Right hindlimb (tissue), 1 donor: ENCODE measurements at places on chromosomes 2 and 18.

DNA sequence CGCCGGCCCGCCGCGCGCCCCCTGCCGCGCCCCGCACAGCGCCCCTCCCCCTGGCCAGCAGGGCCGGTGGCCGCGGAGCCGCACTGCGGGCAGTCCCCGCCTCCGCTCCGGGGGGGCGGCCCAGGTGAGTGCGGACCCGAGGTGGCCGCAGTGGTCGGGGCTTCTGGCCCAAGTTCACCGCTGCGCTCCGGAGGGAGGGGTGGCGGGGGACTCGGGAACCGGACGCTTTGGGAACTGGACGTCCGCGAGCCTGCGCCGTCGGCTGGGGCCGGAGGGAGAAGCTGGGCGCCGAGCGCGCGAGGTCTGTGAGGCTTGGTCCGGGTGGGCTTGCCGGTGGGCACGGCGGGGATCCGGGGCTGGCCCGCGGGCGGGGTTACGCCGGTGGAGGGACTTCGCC is 591 bp upstream of the LDLRAD4 start:
- peak; percentile 67 for DNase-seq

- peak; percentile 75 for DNase-seq
Measured at GRCh38 chr2:9739531-9739964, 103.7 kb upstream of the TAF1B start.

DNA sequence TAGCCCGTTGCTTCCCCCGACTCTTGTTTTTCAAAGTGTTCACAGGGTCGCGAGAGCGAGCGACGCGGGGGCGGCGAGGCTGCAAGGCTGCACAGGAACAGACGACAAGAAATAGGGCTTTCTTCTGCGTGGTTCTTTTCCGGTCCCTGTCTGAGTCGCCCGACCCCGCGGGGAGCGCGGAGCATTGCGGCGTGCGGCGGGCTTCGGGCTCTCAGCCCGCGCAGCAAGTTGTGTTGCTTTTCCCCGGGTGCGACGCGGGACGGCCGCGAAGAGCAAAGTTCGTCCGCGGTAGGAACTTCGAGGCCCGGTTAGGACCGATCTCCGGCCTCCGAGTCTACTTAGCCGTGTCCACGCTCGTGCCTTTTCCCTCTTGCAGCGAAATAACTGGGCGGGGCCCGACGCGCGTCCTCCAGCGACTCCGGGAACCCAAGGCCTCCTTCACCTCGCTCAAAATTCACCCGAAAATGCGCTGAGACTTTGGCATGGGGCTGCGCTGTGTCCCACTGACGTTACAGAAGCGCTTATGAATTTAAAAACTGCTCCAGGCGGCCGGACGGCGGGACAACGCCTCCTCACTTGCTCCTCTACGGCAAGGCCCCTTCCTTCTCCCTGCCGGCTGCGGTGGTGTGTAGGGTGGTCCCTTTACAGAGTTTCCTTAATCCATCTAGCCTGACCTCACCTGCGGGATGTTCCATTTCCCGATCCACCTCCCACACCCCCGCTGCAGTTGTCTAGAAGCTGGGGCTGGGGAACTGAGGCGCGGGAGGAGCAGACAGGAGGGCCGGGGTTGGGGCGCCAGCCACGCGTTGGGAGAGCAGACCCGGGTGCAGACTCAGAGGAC is 1.5 kb upstream of the BCL2L11 start:
- peak; percentile 43 for DNase-seq

DNA sequence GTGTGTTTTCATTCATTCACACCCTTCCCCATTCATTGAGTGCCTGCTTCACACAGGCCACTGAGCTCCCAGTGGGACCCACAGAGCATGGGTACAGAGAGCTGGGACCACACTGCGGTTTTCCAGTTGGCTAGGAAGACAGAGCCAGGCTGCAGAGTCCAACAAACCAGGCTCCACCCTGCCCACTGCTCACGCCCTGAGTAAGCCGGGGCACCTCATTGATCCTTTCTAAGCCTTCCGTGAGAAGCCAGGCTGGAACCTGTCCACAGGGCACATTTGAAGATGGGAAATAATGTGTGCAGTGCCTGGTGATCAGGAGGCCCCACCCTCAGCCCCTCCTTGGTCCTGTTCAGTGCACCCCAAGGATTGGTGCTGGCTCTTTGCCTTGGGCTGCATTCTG is 13.5 kb downstream of the KCNIP3 start:
- DNase-seq, result no peak

DNA sequence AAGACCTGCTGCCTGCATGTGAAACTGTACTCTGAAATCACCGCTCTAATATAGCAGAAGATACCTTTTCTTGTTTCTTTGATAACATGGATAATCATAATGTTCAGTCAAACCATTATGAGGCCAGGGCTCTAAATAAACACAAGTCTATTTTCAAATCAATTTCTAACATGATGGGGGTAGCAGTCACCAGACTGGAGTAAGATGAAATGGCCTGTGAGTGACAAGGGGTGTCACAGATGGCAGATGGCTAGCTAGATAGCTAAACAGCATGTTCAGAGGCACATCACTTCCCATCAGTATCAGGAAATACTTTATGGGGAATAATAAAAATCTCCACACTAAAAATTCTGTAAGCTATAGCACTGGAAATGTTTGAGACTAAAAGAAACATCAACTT is 14.0 kb downstream of the MBD2 start:
- no peak for DNase-seq

- DNase-seq, result no peak
Measured at GRCh38 chr2:237305579-237305978, 108.4 kb downstream of the COL6A3 start.

- no peak for DNase-seq
Measured at GRCh38 chr2:19900931-19901441, 797 bp downstream of the TTC32 start.

GRCh38 chr2:170341684-170342623 is 164.0 kb downstream of the MYO3B start:
- DNase-seq, result peak; percentile 21

- DNase-seq, result no peak
Measured at GRCh38 chr2:165390875-165391274, 78.6 kb upstream of the CSRNP3 start.

GRCh38 chr2:71006323-71006722 is 11.7 kb upstream of the TEX261 start:
- no peak for DNase-seq

- no peak for DNase-seq
Measured at GRCh38 chr2:233384015-233384414, 29.7 kb downstream of the DGKD start.

- DNase-seq, result no peak
Measured at GRCh38 chr2:74625658-74626425, 22.3 kb downstream of the M1AP start.

DNA sequence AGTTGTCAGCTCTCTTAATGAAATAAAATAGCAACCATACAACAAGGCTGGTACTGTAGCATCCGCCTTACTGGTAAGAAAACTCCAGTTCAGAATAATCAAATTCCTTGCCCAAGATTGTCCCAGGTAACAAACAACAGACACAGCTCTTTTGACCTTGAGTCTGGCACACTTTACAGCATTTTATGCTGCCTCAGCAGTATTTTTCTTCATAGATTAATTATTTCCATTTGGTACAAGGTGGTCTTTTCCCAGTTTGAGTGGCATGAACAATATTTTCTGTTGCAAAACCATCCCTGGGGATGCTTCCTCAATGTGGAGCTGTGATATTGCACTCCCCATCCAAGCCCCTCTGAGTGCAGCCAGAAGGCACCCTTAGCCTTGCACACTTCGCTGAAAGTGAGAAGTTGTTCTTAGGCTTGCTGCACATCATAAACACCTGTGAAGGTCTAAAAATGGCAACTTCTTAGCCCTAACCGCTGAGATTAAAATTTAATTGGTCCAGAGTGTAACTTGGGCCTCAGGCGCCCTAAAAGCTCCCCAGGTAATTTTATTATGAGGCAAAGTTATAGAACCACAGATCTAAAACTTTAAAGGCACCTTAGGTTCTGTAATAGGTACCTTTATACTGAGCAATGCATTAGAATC is 523.3 kb downstream of the CMPK2 start:
- no peak for DNase-seq
